ENCODE measurements at places on chromosomes 7 and 10.

GRCh38 chr7:29337546-29338116 lies 143.1 kb downstream of the CHN2 start:
- no peak for DNase-seq

- no peak for DNase-seq
Observed at GRCh38 chr7:107152011-107152410, 16.8 kb upstream of the HBP1 start.

DNA sequence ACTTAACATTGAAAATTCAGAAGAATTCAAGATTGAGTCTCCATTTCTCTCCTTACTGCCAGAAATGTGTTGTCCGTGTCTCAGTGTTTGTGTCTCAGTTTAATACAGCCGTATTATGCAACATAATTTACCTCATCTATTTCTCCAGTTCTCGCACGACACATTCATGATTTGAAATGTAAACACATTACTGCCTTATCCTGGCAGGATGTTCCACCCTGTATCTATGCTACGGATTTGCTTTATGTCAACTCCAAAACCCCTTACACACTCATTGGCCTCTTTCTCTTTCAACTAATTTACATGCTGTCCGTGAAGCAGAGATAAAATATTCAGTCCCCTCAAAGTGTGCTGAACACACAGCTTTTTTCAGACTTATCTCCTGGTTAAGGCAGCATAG lies 653.7 kb upstream of the SEMA3D start:
- no peak for DNase-seq

- no peak for DNase-seq
Observed at GRCh38 chr10:119852822-119853221, 19.8 kb downstream of the MCMBP start.

DNA sequence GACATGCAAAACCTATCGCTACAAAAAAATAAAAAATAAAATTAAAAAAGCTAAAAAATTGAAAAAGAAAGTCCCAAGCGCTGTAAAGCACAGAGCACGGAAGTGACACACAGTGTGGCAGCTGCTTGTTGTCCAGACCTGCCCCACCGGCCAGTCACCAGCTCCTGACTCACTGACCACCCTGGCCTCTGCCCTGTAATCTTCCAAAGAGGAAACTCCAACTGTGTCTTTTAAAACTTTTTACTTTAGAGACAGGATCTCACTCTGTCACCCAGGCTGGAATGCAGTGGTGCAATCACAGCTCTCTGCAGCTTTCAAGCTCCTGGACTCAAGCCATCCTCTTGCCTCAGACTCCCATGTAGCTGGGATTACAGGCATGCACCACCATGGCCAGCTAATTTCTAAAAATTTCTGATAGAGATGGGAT lies 23.6 kb downstream of the GNA12 start:
- DNase-seq, result no peak

- no peak for DNase-seq
Observed at GRCh38 chr7:31663072-31663471, 23.9 kb upstream of the PPP1R17 start.

GRCh38 chr10:126734015-126734414 lies 63.5 kb upstream of the C10orf90 start:
- DNase-seq, result no peak

DNA sequence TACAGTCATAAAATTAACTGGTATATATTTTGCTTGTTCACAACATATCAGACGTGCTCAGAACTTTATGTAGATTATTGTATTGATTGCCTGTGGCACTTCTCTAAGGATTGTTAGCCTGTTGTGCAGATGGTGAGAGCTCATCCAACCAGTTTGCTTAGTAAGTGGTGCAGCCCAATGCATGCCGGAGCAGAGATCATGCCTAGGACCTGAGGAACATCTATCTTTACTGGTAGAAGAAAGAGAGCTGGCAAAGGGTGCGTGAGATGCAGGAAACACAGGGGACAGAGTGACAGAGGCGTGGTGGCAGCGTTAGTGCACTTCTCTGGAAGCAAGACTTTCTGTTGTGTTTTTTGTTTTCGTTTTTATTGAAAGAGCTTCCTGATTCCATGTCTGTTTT lies 35.9 kb downstream of the CCM2 start:
- no peak for DNase-seq

- no peak for DNase-seq
Observed at GRCh38 chr10:114516356-114516755, 112.1 kb upstream of the AFAP1L2 start.

DNA sequence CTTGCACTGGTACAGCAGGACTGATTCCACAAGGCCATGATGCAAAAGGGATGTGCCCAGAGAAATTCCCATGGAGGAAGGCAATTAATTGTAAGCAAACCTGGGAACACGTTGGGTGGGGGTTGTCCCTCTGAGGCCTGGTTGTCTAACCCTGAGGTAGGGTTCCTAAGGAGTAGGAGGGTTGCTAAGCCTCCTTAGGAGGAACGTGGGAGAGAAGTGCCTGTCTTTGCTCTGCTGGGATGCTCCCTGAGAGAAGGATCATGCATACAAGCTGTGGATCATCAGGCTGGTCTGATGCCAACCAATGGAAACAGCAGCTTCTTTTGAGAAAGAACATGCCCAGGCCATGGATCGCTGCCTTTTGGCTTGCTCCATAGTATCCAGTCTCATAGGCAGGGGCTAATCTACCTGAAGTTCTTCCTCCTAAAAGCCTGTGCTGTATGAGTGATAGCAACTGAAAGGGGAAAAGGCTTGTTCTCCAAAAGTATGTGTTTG lies 203.7 kb upstream of the NPVF start:
- DNase-seq, result no peak

GRCh38 chr10:3172081-3172445 lies 519 bp downstream of the PITRM1 start:
- peak; percentile 18 for DNase-seq

GRCh38 chr10:8297959-8298358 lies 243.5 kb downstream of the GATA3 start:
- no peak for DNase-seq

GRCh38 chr10:1454428-1454827 lies 282.9 kb downstream of the ADARB2 start:
- no peak for DNase-seq

DNA sequence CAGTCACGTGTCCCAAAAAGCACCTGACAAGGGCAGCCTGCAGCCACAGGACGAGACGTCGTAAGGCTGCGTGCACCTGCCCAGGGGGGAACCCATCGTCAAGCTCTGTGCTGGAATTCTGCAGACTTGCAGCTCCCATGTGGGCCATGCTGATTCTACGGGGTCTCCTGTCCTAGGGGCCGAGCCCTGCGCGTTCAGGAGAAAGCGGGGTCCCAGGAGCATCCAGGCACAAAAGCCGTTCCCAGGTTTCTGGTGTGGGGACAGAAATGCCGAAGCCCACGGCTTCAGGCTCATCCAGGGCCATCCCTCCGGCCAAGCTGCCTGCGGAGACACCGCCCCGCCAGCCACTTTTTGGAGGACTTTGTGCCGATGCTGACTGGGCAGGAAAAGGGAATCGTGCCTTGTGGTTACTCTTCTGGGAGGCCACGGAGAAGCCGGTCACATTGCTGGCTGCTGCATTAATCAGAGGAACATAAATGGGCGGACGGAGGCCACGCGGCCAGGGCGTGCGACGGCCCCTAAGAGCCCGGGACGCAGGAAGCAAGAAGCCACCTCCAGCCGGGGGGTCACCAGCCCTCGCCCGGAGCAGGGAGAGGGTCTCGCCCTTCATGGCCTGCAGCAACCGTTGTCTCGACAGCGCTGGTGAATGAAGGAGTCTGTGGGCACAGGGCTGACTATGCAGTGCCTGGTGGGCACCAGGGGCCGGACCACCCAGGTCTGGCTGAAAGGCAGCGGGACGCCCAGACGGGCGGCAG lies 62.6 kb upstream of the PDGFA start:
- DNase-seq, result no peak
